Thoracic aorta (tissue), 2 donors: ENCODE measurements at places on chromosomes 5 and 9.

DNA sequence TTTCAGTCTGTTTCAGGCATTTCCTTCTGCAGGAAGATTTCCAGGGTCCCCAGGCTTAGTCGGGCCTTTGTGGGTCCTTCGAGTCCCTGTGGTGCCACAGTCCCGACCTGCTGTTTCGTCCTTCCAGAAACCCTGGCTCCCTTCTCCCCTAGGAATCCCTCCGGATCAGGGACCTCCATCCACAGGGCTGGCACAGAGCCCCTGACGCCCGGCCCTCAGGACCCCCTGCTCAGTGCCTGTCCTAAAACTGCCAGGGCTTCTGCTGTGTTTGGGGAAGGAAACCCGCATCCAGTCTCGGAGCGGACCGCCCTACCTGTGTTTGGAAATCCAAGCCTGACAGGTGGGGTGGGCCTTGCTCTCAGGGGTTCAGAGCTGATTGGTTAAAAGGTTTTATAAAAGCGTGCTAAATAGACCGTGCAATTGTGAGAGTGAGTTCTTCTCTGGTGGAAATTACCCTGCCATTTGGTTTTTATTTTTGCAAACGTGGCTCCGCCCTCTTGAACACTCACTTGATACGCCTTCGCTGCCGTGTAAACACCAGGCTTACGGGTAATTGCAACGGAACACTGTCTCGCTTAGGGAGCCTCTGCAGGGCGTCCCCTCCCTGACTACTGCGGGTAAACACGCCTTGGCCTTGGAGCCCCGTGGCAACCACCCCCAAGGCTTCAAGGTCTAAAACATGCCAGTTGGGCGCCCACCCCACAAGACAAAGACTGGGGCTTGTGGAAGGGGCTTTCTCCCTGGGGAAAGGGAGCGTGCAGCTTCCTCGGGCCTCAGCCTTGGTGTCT, 121.2 kb downstream of the PHF2 start:
- no peak for DNase-seq

GRCh38 chr5:119022017-119022745, 33.8 kb upstream of the DTWD2 start:
- no peak for DNase-seq

DNA sequence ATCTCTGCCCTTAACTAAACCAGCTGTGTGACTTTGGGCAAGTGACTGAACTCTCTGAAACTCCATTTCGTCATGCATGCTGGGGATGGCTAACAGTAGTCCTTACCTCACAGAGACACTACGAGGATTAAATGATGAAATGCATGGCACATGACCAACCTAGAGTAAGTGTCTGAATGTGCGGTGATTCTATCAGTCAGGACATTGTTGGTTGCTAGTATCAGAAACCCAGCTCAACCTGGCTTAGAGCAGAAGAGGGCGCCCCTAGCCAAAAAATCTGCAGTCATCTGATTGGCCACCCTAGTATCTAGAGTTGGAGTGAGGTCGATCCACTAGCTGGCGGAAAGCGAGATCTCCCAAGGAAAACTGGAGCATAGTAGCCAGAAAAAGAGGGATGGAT, 25.2 kb downstream of the NEURL1B start:
- DNase-seq = no peak

DNA sequence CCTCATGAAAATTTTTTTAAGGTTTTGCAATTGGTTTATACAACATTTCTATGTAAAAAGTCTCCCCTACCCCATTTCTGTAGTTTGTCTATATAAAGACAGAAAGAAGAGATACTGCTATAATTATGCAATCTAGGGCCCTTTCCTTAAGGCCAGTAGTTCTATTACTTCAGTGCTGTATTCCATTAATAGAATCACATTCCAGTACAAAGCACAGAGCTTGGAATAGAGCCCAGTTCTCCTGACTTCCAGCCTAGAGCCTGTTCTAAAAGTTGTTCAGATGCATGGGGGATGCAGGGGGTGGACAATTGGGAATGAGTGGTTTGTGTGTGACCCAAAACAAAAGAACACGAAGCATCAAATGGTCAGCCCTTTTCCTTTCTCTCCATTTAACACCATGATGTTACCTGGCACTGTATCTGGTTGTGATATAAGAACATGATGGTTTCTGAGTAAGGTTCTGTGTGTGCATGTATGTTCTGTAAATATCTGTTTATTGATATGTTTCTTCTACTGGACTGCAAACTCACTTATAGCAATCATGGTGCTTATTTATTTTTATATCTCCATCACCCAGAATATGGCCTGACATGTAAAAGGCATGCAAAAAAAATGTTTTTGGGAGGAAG, 8.2 kb upstream of the GRAMD2B start:
- DNase-seq = peak; percentile 15

GRCh38 chr5:103424453-103425205, 138.0 kb downstream of the NUDT12 start:
- DNase-seq = no peak
